NCI-H510A treated with DMSO at 0.1 percent for 48 hours (cell line): ENCODE measurements at places on chromosomes 2 and 18.

- no peak for DNase-seq
These were observed 21.7 kb downstream of the LINC00305 start for GRCh38 chr18:64127172-64127571.

- DNase-seq, result no peak
These were observed 422.0 kb upstream of the ZEB2 start for GRCh38 chr2:144941743-144942488.

DNA sequence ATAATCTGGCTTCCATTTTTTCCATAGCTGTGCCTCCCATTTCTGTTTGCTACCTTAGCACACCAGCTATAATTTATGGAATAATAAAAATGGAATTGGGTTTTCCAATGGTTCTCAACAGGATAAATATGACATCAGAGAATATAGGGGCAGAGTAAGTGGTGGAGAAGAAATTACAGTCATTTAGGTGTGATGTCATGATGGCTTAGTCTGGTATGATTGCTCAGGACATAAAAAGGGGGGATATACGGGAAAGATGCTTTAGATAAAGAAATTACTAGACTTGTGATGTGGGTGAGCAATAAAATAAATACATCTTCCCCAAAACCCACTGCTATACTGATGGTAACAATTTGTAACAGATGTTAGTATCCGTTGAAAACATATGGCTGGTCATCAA lies 21.6 kb upstream of the KIF5C start:
- no peak for DNase-seq

DNA sequence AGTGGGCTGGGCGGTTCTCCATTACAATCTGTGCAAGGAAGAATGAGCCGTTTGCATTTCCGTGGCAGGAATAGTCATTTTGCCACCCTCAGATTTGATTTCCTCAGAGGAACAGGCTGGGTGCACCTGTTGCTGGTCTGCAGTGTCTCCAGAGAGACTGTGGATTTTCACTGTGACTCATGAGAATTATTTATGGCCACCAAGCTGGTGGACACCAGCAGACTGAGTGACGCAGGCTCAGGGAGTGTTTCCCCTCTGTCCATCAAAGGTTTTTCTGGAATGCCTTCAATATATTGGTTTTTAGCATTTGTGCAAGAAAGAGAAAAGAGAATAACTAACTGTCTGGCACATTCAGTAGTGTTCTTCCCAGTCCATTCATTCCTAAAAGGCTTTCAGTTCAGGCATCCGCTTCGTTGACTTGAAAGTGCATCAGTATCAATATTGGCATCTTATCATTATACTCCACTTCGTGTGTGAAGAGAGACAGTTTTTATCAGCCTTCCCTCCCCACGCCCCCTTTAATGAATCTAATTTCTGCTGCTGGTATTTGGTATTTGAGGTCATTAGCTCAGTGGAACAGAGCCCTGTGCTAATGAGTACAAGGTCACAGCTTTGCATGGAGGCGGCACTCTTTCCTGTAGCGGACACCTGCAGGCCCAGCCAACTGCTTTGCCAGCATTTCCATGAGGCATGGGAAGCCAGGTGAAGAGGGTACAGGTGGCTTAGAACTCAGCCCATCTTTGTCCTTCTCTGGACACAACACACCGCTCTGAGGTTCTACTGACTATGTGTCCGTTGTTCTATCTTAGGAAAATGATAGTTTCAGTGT lies 39.9 kb downstream of the PRKCE start:
- no peak for DNase-seq

- DNase-seq, result peak; percentile 16
These were observed 201.5 kb downstream of the PPP1R1C start for GRCh38 chr2:182187130-182187529.

DNA sequence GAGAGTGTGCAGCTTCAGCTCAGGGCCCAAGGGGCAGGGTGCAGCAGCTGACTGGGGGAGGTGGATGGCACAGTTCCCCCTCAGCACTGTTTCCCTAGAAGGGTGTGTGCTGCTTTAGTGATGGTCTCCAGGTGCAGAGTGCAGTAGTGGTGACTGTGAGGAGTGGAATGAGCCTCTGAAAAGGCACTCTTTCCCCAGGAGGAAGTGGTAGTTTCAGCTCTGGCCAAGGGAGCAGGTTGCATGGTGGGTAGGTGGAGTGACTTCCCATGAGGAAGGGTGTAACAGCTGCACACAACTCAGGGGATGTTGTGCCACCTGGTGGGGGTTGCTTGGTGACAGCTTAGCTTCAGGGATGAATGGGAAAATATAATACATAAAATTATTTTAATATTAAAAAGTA lies 251.5 kb upstream of the NXPH2 start:
- DNase-seq, result no peak

DNA sequence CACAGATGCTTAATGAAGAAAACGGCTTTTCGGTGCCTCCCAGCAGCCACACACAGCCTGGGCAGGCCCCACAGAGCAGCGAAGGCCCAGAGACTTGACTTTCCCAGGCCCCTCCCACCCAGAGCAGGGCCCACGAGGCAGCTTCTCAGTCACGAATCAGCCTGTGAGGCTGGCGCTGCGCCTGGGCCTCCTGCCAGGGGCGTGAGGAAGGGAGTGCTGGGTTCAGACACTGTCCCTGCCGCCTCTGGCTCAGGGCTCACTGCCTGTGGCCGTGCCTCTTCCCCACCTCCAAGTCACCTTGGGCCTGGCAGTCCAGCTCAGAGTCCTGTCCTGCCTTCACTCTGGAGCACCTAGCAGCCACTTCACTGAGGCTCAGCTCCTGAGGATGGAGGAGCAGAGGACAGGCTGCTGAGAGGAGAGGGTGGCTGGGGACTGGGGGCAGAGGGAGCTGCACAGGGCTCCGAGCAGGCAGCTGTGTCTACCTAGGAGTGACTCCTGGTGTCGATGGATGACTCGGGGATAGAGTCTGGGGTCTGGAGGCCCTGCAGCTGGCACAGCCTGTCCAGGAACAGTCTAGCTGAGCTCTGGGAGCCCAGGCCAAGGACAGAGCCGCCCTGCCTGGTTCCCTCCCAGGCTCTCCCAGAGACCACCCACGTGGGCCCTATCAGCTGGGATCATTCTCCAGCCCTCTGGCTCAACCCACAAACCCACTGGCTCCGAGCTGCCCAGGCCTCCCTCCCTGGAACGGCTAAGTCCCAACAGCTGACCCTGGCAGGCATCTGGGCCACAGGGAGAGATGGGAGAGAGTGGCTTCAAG lies 36.4 kb upstream of the FOSL2 start:
- no peak for DNase-seq

DNA sequence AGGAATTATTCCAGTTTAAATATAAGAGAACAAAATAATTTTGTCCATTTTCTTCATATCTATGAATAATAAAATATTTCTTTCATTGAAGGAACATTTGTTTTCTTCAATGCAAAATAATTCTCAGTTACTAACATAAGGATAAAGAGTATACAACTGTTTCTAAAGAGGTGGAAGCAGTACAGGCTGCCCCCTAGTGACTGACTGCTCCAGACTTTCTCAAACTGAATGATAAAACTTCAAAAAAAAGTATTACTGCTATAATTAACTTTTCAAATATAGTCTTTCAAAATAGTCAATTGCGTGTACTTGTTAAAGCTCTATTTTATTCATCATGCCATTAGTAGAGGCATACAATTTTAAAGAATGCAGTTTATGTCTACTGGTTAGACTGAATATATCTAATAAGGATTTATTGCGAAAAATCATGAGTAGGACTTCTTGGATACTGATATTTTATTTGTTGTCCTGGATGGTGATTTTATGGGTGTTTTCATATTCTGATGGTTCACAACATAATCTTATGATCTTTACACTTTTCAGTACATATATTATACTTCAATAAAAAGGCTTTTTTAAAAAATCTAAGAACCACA lies 100.1 kb downstream of the WDPCP start:
- DNase-seq, result peak; percentile 40

- no peak for DNase-seq
These were observed 68.3 kb downstream of the FAM117B start for GRCh38 chr2:202703091-202703490.

DNA sequence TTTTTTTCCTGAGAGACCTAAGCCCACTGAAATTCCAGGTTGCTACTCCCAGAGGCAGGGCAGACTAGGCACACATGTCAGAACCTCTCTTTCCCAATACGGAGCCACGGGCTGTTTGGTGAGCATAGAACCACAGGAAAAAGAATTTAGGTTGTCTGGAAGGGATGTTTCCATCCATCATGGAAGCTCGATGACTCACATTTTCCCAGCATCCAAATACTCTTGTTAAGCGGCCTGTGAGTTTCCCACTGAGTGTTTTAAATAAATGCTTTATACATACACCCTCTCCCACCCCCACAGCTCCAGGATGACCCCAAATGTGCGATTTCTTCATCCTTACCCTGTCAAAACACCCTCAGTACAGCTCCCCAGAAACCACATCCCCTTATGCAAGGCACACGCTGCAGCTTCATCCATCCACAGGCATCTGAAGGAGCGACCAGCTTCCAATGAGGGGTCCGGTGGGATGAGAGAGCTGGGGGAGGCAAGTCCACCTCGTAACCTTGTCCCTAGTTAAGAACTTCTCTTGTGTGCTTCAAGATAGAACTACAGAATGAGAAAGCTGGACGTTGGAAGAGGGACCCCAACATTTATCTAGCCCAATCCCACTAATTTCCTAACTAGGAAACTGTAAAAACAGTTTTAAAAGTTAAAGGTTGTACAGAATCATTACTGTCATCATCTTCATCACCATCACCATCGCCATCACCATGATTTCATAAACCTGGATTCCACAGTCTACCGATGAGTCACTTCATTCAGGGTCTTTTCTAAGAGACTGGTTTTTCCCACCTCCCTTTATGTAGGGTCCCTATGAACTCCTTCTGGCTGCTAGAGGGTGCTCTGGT lies 63.5 kb upstream of the FZD7 start:
- DNase-seq, result no peak

DNA sequence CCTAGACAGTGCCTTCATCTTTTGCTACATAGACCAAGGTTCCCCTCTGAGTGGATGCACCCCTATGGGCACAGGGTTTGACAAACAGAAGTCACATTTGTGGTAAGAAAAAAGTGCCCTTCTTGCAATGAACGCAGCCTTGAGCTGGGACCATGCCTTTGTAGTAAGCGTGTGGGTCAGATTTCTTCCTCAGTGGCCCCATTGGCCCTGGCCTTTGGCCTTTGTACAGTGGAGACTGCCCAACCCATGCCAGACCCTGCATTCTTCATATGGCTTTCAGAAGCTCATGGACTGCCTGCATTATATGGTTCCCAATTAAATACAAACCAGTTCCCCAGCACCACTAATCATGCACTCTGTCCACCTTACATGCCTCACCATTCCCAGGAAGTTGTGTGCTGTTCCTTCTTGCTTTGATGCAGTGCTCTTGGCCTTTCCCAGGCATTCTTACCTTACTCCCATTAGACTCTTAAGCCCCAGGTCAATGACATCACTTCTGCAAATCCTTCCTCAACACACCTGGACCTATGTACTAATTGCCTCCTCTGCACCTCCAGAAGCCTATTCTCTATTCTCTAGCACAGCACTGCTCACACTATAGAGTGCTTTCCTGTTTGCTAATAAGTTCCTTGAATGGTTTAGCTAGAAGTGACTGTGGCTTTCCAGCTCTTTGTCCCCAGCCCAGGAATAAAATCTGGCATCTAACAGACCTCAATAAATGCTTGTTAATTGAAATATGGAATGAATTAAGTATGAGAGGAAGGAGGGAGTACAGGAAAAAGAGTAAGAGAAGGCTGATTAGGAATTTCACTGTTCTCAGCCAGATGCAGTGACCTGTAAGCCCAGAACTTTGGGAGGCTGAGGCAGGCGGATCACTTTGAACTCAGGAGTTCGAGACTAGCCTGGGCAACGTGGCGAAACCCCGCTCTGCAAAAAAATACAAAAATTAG lies 60.2 kb downstream of the TMEM247 start:
- no peak for DNase-seq

DNA sequence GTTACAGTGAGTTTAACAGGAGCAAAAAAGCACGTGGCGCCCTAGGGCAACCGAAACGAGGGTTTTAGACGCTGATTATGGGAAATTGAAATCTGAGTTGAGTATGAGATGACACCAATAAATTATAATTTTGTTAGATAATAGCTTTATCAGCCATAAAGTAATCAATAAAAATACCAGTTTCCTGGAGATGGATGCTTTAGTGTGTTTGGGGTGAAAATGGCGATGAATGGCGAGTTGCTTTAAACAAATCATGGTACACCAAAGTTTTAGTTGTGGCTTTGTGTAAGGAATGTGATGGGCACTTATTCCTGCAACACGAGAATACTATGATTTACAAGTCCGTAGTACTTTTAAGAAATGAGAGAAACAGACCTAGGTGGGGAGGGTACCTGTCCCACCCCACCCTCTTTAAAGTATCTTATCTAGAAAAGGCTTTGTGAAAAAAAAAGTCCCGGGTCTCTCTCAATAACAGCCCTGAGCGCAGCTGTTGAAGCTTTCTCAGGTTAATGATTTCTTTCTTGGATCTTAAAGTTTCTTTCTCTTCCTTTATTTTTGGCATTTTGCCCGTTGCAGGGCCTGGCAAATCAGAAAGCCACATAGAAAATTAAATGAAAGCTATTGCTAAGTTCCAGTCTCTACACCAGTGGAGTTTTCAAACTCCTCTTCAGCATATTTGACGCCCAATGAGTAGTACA lies 1.5 kb upstream of the RRM2 start:
- peak; percentile 69 for DNase-seq

DNA sequence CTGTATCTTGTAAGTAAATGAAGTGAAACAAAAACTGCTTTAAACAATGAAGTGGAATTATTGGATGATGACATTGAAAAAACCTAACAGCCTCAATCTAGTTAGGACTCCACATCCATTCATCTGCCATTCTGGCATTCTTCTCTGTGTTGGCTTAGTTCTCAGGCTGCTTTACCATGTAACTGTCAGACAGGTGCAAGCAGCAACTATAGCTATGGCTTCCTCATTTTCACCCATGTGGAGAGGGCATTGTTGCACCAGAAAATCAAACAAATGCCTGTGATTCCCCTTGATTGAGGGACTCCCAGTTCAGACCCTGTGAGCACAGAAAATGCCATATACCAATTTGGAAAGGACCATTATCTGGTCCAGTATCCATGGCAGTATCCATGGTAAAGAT lies 129.5 kb upstream of the NYAP2 start:
- no peak for DNase-seq

GRCh38 chr2:45802499-45803138 lies 151.1 kb downstream of the PRKCE start:
- no peak for DNase-seq

DNA sequence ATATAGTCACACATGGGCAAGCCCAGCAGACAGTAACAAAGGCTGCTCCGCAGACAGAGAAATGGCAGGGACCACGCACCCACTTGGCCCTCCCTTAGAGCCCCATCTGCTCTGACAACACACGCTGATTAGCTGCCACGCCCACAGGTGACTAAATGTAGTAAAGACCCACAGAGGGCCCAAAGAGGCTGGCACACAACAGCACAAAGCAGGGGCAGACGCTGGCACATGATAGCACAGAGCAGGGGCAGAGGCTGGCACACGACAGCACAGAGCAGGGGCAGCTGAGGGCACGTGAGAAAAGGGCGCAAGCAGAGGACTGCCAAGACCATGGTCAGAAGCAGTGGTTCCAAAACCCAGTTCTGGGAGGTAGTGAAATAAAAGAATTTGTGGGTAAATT lies 10.6 kb downstream of the AFG3L2 start:
- no peak for DNase-seq

DNA sequence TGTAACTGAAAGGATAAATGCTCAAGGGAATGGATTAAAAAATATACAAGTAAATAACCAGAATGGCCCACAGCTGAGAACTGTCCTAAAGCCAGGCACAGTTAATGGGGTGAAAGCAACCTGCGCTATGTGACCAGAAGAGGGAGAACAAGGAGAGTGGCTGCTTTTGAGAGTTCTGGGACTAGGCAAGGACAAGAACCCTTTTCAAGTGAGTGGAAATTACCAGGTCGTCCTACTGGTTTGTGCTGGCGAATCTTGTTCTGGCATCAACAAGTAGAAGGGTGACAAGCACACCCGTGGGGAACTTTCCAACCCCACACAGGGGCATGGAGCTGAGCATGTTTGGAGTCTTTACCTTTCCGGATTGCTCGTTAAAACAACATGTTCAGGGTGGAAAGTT lies 82.8 kb downstream of the TMEM17 start:
- DNase-seq, result no peak
